ENCODE measurements at places on chromosomes 6 and 20.

GRCh38 chr6:104718672-104719071 lies 141.0 kb downstream of the HACE1 start:
- peak; percentile 7 for DNase-seq

- no peak for DNase-seq
Observed at GRCh38 chr6:30645989-30646388, 944 bp upstream of the C6orf136 start.

- peak; percentile 56 for DNase-seq
Observed at GRCh38 chr6:53979468-53980067, 131.7 kb upstream of the MLIP start.

GRCh38 chr6:56516003-56516402 lies 126.7 kb downstream of the DST start:
- no peak for DNase-seq

DNA sequence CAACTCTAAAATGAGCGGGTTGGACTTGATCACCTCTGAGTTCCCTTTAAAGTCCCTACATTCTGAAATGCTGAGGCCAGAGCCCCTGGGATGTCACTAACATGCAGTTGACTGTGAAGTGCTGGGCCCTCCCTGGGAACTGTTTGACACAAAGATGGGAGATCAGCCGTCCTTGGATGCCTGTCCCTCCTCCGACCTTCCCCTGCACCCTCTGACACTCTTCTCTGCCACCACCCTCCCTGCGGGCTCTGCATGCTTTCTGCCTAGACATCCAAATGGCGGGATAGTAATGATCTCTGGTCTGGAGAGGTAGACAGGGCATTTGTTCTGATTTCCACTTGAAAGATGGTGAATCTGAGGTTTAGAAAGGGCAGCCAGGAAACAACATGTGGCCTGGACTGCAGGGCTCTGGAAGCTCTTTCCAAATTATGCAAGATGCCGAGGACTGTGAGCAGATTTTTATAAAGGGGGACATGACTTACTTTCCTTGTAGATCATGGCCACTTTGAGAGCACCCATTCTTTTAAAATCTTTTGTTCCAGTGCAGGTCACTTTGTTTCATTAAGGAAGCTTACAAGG lies 113.2 kb downstream of the ZDHHC14 start:
- no peak for DNase-seq

GRCh38 chr6:35015996-35016395 lies 125.1 kb downstream of the TCP11 start:
- DNase-seq: peak; percentile 17

DNA sequence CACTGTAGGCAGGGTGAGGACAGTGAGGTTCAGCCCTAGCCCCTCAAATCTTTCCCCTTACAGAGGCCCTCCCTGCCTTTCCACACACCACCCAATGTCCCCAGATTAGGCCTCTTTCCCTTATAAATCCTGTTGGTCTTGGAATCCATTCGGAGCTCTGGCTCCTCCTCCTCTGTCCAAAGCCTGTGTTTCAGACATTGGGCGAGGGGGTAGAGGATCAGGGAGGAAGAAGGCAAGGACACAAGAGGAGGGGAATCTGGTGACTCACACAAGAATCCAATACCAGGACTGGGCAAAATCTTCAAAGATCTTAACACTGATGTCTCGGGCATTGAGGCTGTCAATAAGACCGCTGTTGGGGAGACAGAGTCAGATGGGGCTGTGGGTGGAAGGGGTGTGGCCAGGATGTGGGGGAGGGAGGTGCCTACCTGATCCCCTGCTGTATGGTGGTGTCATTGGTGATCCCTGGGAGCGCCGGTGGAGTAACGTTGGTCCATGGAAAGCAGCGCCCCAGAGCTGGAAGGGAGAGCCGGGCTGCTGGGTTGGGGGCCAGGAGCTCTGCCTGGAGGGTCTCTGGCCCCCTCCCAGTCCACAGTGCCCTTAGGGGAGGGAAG lies 7.6 kb downstream of the SLC44A4 start:
- no peak for DNase-seq

DNA sequence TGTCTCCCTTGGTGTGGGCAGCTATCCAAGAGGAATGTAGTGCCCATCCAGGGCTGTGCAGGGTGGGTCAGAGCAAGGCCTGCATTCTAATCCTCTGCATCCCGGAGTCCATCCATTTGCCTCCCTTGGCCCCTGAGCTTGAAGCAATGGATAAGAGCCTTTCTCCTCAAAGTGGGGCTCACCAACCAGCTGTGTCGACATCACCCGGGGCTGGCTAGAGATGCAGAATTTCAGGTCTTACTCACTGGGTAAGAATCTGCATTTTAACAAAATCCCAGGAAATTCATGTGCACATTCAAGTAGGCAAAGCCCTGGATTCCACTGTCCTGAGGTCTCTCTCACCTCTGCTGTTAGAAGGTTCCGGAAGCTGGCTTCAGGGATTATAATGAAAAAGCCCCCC lies 95.3 kb downstream of the MDGA1 start:
- peak; percentile 39 for DNase-seq

- no peak for DNase-seq
Observed at GRCh38 chr6:166822609-166823008, 133.7 kb downstream of the RNASET2 start.

GRCh38 chr6:88047510-88048150 lies at the start of gene SPACA1:
Gene SPACA1 (plus strand): TSS chr6:88047841. CDS start chr6:88047906, 65 bp downstream.
- DNase-seq: no peak

DNA sequence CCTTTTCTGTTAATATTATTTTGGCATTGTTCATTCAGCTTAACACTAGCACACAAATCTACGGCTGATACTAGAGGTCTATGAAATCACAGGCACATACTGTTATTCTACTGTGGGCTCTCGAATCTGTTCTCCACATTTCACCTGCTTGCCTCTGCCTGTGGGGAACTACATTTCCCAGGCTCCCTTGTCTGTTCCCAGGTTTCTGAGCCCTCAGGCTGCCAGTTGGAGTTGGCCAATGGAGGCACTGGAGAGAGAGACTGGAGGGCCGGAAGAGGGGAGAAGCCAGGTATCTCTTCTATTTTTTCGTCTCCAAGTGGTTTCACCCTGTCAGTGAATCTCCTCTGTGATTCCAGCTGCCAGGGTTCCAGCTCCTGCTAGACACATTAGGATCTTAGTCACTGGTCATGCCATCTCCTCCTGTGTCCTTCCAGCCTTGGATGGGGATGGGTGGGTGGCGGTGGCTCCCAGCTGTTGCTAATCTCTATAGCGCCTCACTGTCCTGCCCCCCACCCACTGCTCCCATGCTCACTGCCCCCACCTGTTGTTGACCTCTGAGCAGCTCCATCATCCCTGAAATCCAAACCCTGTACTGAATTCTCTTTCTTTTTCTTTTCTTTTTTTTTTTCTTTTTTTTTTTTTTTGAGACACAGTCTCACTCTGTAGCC lies 188.2 kb downstream of the LRFN2 start:
- DNase-seq: no peak

GRCh38 chr6:52975580-52975979 lies 19.5 kb downstream of the GSTA4 start:
- DNase-seq: peak; percentile 53

DNA sequence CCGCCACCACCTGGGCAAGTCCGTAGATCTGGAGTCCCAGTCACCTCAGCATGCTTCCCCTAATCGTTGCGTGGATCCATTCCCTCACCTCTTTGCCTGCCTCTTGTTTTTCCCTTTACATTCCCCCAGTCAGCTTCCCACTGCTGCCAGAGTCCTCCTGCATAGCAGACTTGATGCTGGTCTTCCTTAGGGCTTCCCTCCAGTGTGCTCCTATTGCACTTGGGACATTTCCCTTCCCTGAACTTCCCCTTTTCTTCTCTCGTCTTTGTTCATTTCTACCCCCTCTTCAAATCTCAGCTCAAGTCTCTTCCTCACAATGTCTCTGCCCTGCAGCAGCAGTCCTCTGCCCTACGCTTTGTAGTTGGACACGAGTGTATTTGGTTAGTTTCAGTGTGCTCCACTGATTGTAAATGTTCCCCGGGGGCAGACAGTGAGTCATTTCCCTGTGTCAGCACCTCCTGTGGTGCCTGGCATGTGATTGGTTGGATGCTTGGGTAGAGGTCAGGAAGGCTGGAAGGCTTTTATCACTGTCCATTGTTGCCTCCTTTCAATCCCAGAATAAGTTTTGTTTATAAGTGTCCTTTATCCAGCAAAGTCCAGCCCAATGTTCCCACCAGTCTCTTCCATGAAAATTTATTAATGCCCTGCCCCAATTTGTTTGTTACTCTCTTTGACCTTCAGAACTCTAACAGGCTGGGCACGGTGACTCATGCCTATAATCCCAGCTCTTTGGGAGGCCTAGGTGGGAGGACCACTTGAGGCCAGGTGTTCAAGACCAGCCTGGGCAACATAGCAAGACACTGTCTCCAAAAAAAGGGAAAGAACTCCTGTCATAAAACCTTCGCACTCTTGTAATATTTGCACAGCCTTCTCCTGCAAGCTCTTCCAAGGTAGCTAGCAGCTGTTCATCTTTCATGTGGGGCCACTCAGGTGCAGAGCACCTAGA lies 38.3 kb downstream of the FAM120B start:
- DNase-seq: peak; percentile 53

GRCh38 chr6:70839286-70840266 lies 117.3 kb downstream of the B3GAT2 start:
- no peak for DNase-seq

DNA sequence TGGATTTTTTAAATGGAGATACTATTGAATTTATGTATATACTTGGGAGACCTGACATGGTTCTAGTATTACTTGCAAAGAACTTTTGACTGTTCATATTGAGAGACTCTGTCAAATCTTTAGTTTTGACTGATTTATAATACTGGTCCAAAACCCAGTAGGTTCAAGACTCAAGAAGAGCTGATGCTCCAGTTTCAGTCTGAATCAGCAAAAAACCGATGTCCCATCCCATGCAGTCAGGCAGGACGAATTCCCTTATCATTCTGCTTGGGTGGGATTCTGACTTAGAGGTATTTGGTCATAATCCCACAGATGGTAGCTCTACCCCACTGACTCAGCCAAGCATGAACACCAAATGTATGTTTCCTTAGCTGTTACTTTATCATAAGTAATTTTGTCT lies 29.5 kb downstream of the ZNF334 start:
- no peak for DNase-seq

- DNase-seq: no peak
Observed at GRCh38 chr6:150332939-150333584, 35.8 kb upstream of the IYD start.

DNA sequence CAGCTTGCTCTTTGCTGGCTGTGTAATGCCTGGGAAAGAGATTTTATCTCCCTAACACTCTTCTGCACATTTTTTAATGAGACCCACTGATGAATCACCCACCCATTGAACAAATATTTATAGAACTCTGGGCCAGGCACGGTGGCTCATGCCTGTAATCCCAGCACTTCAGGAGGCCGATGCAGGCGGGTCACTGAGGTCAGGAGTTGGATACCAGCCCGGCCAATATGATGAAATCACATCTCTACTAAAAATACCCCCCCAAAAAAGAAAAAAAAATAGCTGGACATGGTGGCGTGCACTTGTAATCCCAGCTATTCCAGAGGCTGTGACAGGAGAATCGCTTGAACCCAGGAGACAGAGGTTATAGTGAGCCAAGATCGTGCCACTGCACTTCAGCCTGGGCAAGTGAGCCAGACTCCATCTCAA lies 82.1 kb upstream of the SIRPA start:
- DNase-seq: peak; percentile 95

- DNase-seq: no peak
Observed at GRCh38 chr6:135426833-135427232, 70.7 kb downstream of the AHI1 start.

- DNase-seq: no peak
Observed at GRCh38 chr6:44659726-44660125, 272.2 kb downstream of the CDC5L start.

DNA sequence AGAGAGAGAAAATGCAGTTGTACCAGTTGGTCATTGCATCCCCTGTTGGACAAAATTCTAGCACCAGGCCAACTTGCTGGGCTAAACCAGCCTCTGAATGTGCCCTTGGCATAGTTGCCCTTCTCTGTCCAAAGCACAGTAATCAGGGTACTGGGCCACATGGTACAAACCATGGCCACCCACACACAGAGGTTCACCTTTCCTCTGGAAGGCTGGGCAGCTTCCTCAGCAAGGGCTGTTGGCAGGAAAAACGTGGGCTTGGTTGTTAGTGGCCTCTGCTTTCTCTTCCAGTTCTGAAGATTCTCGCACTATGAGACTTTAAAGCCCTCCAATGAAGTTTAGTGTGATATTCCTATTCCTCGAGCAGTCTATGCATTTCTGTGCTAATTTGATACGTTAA lies 706 bp downstream of the DDO start:
- DNase-seq: no peak

- peak; percentile 32 for DNase-seq
Observed at GRCh38 chr20:31836853-31837608, 8.4 kb downstream of the FOXS1 start.

GRCh38 chr6:141451511-141452353 lies 681.0 kb upstream of the GJE1 start:
- peak; percentile 88 for DNase-seq

Data from HCEC 1CT (cell line).